ENCODE measurements at places on chromosomes 3 and 15.

GRCh38 chr15:98689431-98689861 lies 41.1 kb downstream of the IGF1R start:
- no peak overlapping the region for H3K4me3 ChIP-seq
- H3K27me3 ChIP-seq, result no peaks in the 10 kb centered on the region
- DNase-seq, result no peak
- peak overlapping the region; percentile 64 for H3K27ac ChIP-seq
- peaks cover 84% of the 10 kb centered on the region for H3K4me1 ChIP-seq

GRCh38 chr15:55277116-55277564 lies 12.5 kb downstream of the RAB27A start:
- no peaks in the 10 kb centered on the region for H3K27me3 ChIP-seq
- DNase-seq, result no peak
- H3K36me3 ChIP-seq, result no peaks in the 10 kb centered on the region

DNA sequence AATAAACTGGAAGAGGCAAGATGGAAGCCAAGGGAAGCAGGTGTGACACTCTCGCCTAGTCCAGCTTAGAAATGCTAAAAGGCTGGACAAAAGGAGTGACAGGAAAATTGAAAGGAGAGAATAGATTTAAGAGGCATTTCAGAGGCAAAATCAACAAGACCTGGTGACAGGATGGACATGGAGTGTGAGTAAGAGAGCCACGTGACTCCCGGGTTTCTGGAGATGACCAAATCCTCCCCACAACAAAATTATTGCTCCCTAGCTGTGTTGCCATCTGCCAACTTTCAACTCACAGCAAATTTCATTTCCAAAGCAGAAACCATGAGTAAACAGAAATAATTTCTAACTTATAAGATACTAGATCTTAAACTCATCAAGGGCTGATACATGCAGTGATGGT lies 52.6 kb downstream of the MTHFS start:
- H3K4me1 ChIP-seq, result no peaks in the 10 kb centered on the region
- H3K27ac ChIP-seq, result no peak overlapping the region
- H3K36me3 ChIP-seq, result peaks cover 32% of the 10 kb centered on the region
- no peaks in the 10 kb centered on the region for H3K27me3 ChIP-seq
- no peak for DNase-seq
- no peak overlapping the region for H3K4me3 ChIP-seq

DNA sequence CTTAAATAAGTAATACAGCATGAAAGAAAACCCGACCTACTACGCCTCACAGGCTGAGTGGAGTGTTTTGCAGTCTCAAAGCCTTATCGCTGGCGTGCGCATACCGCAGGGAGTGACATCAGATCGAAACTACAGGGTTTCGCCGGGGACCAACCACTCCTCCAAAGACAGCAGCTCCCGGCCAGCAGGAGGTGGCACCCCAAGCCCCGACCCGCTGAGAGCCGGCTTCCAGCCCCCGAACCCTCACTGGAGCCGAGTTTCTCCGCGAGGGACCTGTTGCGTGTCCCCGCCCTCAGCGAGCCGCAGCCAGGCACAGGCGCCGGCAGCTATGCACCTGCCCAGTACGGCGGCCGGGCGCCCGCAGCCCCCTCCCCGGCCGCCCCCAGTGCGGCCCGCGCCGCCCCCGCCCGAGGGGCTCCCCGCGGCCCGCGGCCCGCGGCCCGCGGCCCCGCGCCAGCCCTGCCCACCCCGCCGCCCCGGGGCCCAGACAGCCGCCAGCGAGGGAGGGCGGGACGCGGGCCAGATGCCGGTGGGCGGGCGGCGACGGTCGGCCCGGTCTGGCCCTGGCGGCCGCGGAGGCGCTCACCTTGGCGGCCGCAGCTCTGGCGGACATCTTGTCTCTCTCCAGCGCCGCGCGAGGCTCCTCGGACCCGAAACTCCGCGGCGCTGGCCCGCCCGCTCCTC lies 710 bp downstream of the TJP1 start:
- H3K27ac ChIP-seq, result peak overlapping the region; percentile 97
- H3K36me3 ChIP-seq, result peaks cover 3% of the 10 kb centered on the region
- peak; percentile 86 for DNase-seq
- H3K27me3 ChIP-seq, result peaks cover 12% of the 10 kb centered on the region
- H3K4me3 ChIP-seq, result peak overlapping the region; percentile 84
- H3K4me1 ChIP-seq, result peaks cover 38% of the 10 kb centered on the region
